ENCODE measurements at places on chromosomes 1 and 21.
A peak's percentile ranks its signal among the peaks of the same experiment; 100 is the strongest.

GRCh38 chr1:202238914-202239313 is 45.3 kb downstream of the LGR6 start:
- DNase-seq = no peak

GRCh38 chr1:11432526-11432925 is 46.4 kb upstream of the DISP3 start:
- DNase-seq = no peak

GRCh38 chr21:45613396-45613795 is 30.1 kb upstream of the PCBP3 start:
- no peak for DNase-seq

DNA sequence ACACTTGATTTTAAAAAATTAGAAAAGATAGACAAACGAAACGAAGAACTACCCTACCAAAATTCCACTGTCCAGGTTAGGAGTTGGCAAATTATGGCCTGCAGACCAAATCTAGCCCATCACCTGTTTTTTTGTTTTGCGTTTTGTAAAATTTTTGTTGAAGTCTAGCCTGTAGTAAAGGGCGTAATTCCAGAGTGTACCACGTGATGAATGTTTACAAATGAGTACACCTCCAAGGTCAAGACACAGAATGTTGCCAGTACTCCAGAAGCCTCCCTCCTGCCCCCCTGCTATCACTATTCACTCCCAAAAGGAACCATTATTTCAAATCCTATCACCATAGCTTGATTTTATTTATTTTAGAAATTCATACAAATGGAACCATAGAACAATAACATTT is 17.1 kb upstream of the PODN start:
- DNase-seq = no peak

DNA sequence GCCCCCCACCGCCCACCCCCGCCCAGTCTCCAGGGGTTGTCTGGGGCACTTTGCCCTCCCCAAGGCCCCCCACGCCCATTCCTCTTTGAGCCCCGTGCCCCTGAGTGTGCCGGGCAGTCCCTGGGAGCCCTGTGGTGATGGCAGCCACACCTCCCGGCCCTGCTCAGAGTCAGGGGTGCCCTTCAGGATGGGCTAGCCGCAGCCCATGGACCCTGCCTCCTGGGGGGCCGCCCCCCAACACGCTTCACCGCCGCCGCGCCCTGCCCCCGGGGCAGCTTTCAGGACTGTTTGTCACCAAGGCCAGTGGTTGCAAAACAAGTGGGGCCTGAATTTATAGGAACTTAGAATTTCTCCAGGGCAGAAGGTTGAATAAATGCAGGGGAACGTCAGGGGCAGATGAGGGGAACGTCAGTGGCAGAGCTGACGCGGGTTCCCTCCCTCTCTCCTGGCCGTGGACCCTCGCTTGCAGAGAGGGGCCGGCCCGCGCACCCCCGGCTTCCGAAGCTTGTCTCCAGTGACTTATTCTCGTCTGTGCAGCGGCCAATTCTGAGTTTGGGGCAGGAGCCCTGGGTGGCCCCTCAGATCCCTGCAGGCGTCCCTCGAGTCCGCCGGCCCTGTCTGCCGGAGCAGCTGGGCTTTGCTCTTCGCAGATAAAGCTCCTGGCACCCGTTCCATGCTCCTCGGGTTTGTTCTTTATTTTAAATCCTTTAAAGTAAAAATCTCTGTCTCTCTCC is 41.2 kb upstream of the ADARB1 start:
- DNase-seq = no peak

DNA sequence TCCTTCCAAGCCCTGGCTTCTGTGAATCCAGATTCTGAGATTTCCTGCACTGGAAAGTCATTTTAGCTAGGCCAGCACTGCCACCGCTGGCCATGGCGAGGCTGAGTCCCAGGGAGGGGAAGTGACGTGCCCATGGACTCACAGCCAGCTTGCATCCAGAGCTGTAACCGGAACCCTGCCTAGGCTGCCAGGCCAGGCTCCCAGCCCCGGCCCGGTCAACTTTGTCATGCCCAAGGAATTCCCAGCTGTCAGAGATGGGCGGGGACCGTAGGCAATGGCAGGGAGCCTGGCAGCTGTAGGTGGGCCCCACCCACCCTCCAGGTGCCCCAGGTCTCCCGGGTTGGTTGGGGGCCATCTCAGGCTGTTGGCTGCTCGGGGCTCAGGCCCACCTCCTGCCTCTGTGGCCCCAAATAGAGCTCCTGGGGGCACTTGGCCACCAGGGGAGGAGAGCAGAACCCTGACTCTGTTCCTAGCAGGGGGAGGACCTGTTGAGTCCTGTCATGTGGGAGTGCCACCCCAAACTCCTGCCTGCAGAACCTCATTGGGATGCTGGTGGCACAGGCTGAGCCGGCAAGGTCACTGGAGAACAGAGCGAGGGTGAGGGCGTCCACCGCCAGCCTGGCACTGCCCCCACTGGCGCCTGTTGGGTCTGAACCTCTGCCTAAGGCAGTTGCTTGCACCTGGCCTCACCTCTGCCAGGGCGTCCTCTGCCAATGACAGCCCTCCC is 57.8 kb downstream of the FOXO6 start:
- DNase-seq = peak; percentile 87

- no peak for DNase-seq
Measured at GRCh38 chr1:192724670-192725069, 84.2 kb upstream of the RGS2 start.

DNA sequence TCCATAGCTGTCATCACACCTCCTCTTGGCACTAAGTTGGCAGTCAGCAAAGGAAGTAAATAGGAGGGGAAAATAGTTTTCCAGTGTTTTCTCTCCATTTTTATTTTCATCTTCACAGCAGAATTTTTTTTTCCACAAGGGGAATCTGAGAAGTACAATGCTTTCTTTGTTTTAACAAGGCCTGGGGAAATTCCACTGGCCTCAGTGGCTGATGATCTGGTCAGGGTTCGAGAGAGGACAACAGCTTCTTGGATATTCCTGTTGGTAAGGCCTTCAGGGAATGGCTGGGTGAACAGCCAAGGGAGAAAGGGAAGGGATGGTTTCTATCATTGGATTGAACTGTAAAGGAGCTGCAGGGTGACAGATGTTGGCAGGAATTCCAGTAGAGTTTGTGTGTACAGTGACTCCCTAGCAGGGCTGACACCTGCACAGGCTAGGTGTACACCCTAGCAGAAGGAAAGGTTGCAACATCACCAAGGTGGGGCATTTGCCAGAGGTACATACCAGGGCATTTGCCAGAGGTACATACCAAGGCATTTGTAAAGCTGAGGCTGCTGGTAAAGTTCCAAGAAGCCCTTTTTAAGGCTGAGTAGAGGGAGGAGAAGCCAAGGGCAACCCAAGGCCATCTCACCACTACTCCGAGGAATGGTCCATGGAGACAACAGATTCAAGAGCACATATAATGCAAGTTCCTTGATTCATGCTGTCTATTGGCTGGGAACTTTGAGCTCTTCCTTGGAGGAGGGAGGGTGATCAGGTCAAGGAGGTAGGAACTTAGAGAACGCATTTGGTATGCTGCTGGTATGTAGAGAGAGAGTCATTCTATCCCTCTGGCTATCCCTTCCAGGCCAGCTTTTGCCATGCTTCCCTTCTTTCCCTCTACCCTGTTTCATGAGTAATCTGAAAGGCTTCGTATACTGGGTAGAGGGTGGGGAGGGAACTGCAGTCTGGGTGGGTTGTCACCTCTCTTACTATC is 3.1 kb downstream of the GJA5 start:
- DNase-seq = no peak

GRCh38 chr1:116910379-116911187 is 867 bp downstream of the PTGFRN start:
- peak; percentile 75 for DNase-seq

DNA sequence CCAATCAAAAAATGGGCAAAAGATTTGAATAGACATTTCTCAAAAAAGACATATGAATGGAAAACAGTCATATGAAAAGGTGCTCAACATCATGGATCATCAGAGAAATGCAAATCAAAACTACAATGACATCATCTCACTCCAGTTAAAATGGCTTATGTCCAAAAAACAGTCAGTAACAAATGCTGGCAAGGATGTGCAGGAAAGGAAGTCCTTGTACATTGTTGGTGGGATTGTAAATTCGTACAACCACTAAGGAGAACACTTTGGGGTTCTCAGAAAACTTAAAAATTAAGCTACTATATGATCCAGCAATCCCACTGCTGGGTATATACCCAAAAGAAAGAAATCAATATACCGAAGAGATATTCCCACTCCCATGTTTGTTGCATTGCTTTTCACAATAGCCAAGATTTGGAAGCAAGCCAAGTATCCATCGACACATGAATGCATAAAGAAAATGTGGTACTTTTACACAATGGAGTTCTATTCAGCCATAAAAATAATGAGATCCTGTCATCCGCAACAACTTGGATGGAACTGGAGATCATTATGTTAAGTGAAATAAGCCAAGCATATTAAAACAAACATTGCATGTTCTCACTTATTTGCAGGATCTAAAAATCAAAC is 17.9 kb downstream of the GBP5 start:
- no peak for DNase-seq

DNA sequence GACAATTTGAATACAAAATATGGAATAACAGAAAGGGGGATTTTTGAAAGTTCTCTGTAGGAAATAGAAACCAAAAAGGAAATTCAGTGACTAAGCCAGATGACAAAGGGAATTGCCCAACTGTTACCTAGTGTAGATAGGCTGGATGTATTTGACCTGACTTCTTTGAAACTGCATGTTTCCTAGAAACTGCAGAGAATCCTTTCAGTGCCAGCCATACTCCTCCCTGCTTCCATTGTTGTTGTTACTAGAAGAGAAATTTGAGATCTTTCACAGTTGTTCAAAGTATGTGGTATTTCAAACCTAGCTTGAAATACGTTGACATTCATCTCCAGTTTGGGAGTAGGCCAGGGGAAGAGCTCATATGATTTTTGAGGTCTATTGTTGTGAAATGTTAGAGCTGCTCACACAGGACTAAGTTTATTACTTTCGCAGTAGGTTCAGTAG is 1.8 kb upstream of the GBP5 start:
- no peak for DNase-seq

DNA sequence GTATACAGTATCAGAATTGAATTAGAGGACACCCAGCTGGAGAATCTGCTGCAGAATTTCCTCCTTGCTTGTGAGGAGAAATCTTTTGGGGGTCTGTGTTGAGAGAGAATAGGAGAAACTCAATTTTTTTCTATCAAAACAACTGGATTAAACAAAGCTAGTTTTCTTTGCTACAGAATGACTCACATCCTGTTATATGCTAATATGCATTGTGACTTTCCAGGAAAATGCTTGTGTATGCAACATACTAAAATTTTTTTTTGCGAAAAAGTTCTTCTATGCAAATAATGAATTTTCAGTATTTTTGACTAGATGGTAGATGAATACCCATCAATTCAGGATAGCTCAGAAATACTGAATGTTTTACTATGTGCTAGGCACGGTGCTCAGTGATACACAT is 2.2 kb downstream of the VAMP4 start:
- no peak for DNase-seq

- no peak for DNase-seq
Measured at GRCh38 chr1:222616525-222616924, 1.4 kb upstream of the MIA3 start.

DNA sequence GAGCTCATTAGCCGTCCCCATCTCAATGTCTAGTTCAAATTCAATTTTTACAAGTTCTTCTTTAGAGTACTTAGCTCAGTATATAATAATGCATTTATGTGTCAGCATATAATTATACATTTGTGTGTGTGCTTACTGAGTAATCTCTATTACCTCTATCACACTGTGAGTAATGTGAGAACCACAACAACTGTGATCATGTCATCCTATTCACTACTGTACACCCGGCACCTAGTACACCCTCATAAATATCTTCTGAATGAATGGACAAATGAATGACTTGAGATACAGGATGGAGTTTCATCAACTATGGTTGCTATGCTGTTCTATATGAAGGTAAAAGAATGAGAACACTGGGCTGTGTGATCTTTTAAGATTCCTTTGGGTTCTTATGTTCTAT is 124.0 kb downstream of the GPATCH2 start:
- no peak for DNase-seq

- no peak for DNase-seq
Measured at GRCh38 chr1:218480588-218481099, 135.5 kb downstream of the TGFB2 start.

- no peak for DNase-seq
Measured at GRCh38 chr1:174072581-174072980, 50.4 kb upstream of the RC3H1 start.

DNA sequence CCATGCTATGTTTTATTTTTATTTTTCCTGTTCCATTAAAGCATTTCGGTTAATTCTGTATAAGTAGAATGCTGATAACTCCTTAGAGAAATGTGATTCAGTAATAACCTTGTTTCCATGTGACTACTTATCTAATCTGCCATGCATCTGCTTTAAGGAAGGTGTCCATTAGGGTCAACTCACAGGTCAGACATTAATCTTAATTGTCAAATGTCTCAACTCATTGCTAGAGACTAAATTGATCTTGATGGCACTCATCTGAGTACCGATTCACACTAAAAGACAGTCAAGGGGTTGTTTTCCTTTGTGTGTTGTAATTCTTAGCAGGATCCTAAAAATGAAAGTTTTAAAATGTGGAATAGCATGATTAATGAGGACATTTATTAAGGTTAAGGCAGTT is 41.8 kb downstream of the ITSN1 start:
- DNase-seq = no peak

GRCh38 chr1:198523182-198523950 is 17.1 kb downstream of the ATP6V1G3 start:
- DNase-seq = no peak

DNA sequence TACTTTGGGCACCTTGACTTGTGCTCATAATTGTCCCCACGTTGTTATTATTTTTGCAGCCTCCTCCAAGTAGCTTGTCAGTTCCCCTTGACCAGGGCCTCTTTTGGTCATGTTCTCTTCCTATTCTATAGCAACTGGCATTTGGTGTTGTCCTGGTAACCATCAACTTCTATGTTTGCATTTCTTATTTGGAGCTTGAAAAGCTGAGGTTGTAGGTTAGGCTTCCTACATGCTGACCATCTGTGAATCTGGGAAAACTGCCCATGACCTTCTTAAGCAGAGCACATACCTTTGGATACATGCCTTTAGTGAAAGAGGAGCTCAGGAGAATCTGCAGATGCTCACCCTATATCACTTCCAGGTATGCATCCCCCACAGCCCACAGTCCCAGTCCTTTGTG is 160.8 kb downstream of the HHAT start:
- DNase-seq = no peak

GRCh38 chr21:16992448-16992847 is 520.4 kb upstream of the CXADR start:
- no peak for DNase-seq

DNA sequence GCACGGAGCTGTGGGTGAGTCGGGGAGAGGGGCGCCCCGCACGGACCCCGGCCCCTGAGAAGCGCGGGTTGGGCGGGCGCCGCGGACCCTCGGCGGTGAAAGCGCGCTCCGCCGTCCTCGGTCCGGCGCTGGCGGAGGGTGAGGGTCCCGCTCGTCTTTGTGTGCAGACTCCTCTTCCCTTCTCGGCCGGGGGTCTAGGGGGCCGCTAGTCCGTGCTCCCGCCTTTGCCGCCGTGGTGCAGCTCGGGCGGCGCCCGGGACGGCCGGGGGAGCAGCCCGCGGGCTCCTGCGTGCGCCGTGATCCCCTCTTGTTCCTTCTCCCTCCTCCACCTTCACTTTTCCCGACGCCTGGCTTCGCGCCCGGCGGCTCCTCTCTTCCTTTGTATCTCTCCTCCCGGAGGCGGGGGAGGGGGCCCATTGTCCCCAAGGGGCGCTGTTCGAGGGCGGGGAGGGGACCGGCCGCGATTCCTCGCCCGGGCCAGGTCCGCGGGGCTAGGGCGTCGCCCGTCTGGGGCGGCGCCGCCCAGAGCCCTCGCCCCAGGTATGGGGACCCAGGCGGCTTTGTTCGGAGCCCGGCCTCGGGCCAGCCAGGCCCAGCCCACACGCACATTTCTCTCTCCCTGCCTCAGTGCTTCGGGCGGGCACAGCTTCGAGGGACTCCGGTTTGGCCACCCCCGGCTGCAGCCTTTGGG is 519 bp downstream of the FNBP1L start:
- DNase-seq = peak; percentile 77
